ENCODE measurements at places on chromosomes 11 and 22.

DNA sequence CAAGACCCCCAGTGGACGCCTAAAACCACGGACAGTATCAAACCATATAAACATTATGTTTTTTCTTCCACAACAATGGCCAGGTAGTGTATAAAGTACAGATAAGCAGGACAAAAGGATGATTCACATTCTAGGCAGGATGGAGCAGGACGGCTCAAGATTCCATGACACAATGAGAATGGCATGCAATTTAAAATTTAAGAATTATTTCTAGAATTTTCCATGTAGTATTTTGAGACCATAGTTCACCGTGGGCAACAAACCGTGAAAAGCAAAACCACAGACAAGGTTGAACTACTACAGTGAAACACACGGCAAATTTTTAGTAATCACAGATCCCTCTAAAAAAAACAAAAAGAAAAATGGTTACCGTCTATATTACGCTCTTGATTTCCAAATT lies 7.5 kb downstream of the NARS2 start:
- no peak for DNase-seq

GRCh38 chr11:9615031-9615451 lies 41.6 kb downstream of the WEE1 start:
- no peak for DNase-seq

DNA sequence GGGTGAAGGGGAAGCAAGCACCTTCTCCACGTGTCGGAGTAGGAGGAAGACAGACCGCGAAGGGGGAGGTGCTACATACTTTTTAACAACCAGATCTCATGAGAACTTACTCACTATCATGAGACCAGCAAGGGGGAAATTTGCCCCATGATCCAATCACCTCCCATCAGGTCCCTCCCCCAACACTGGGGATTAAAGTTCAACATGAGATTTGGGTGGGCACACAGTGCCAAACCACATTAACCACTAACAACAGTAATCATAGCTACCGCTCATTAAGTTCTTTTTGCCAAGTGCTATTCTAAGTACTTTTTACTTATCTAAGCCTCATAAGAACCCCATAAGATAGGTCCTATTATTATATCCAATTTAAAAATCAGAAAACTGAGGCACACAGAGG lies 450.5 kb upstream of the DDI1 start:
- no peak for DNase-seq

GRCh38 chr22:50307890-50308596 lies 597 bp upstream of the PLXNB2 start:
- no peak for DNase-seq
